Fibroblast of pulmonary artery (primary cell): ENCODE measurements at places on chromosomes 12 and 14.
A peak's percentile ranks its signal among the peaks of the same experiment; 100 is the strongest.

DNA sequence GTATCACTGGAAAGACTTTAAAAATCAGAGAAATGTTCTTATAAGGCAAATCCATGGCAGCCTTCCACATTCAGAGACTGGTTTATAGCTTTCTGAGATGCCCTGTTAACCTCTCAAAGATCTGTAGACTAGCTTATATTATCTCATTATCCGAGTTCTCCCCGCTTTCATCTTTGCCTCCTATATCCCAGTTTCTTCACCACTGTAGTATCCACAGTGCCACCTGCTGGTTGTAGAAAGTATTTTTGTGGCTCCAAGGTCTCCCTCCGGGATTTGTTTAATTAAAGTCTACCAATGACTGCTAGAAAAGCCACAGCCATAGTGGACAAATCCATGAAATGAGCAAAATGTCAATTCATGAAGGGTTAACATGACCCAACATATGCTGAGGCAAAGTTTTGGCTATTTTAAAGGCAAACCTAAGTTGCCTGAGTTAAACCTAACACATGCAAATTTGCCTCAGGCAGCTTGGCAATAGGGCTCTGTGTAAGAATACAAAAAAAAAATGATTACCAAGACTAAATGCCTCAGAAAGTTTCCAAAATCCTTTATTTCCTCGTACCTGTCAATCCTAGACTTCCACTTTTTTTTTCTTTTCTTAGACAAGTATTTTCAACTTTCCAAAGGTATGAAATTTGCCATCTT, 218.8 kb upstream of the BMP4 start:
- peak; percentile 85 for DNase-seq

GRCh38 chr14:90641615-90642243, 174.5 kb downstream of the TTC7B start:
- no peak for DNase-seq

GRCh38 chr14:29092121-29092520, 325.5 kb downstream of the FOXG1 start:
- no peak for DNase-seq

DNA sequence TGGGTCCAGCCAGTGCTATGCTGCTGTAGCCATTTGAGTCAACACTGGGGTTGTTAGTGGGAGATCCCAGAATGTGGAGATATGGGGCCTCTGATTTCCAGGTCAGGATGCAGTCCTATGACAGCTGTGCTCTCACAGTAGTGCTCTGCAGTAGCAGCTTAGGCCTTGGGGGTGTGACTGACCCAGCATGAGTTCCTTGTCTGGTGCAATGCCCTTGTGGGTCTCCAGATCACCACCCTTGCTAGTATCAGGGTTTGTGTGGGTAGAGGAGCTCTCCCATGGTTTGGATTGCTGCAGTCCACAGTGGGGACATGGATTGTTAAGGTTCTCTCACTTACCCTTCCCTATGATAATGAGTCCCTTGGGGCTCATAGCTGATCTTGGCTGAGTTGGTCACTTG, 113.7 kb downstream of the RAD51B start:
- DNase-seq, result no peak

DNA sequence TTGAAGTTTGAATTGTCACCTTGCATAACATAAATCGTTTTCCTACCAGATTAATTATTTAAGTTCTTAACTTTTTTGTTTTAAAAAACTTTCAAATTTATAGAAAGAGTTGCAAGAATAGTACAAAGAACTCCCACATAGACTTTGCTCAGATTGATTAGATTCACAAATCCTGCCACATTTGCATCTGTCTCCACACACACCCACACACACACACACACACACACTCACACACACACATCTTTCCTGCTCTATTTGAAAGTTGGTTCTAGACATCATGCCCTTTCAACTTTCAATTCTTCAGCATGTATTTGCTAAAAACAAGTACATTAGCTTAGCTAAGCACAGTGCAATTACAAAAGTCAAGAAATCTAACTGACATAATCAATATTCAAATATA, 184.0 kb downstream of the ITPR2 start:
- DNase-seq, result peak; percentile 33

DNA sequence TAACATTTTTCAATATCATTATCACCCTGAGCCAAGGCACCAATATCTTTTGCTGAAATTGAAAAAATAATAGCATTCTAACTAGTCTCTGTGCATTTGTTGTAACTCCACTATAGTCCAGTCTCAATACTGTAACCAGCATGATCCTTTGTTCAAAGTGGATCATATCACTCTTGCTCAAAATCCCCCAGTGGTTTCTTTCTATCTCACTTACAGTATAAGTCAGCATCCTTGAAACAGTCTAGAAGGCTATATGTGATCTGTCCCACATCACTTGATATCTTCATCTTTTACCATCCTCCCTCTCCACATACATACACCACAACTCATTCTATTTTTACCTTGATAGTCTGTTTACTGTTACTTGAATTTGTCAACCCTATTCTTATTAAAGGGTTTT, 435.7 kb downstream of the CCER1 start:
- no peak for DNase-seq

GRCh38 chr14:42428996-42429395, 822.3 kb downstream of the LRFN5 start:
- DNase-seq, result no peak

- DNase-seq, result no peak
Measured at GRCh38 chr12:111152561-111152960, 216.3 kb downstream of the PHETA1 start.

GRCh38 chr12:1519642-1520041, 74.7 kb downstream of the FBXL14 start:
- no peak for DNase-seq

DNA sequence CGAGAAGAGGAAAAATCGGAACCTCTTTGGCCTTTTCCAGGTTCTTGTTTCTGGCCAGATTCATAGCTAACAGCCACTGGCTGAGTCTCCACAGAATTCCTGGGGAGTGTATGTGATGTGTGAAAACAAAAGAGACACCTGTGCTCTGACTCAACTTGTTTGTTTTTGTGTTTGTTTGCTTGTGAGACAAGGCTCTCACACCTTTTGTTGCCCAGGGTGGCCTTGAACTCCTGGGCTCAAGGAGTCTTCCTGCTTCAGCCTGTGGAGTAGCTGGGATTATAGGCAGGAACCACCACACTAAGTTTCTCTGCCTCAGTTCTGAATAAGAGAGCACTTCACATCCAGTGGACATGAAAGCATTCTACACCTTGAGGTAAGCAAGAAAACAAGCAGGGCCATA, 22.7 kb downstream of the MFAP5 start:
- no peak for DNase-seq

DNA sequence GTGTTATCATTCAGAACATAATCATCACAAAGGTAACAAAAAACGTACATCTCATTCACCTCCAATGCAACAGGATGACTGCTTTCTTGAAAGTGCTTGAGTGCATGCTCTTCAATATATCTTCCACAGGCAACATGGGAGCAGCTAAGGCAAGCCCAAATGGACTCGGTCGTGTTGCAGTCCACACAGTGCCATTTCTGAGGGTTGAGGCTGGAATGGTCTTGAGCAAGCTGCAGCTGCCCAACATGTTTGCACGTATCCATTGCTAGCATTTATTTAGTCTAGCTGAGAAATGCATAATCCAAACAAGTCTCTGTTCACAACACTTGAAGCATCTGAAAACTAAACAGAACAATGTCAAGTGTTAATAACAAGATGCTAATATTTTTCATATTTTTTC, 17.3 kb downstream of the USP44 start:
- no peak for DNase-seq

- peak; percentile 37 for DNase-seq
Measured at GRCh38 chr12:27844366-27845090, 64.5 kb upstream of the MANSC4 start.

GRCh38 chr12:65518771-65519170, 240.3 kb downstream of the MSRB3 start:
- no peak for DNase-seq

DNA sequence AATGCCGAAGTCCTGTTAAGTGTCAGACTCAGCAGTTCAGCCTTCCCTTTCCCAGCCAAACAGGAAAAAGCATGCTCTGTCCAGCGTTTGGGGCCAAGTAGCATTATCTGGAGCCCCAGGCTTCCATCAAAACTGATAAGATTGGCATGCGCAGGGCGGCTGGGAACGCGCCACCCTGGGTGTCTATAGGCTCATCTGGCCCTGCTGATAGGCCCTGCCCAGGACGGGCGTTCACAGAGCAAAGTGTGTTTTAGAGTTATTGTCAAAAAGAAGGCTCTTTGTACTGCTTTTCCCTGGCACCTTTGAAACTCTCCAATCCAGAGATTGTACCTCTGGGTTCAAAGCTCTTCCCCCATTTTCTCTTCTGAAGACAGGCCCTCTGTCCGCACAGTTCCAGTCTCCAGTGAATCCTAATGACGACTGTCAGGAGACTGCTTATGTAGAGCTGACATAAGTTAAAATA, at the start of gene ART4:
Gene ART4 (minus strand): TSS at position 102 of the 463 bp plus-strand sequence. CDS start 413 bp downstream, outside the sequence.
- peak; percentile 55 for DNase-seq
